ENCODE measurements at places on chromosomes 16 and 17.

GRCh38 chr17:36934144-36934691 lies 3.1 kb upstream of the LHX1 start:
- DNase-seq, result no peak

GRCh38 chr16:54977211-54977610 lies 46.5 kb downstream of the IRX5 start:
- no peak for DNase-seq

DNA sequence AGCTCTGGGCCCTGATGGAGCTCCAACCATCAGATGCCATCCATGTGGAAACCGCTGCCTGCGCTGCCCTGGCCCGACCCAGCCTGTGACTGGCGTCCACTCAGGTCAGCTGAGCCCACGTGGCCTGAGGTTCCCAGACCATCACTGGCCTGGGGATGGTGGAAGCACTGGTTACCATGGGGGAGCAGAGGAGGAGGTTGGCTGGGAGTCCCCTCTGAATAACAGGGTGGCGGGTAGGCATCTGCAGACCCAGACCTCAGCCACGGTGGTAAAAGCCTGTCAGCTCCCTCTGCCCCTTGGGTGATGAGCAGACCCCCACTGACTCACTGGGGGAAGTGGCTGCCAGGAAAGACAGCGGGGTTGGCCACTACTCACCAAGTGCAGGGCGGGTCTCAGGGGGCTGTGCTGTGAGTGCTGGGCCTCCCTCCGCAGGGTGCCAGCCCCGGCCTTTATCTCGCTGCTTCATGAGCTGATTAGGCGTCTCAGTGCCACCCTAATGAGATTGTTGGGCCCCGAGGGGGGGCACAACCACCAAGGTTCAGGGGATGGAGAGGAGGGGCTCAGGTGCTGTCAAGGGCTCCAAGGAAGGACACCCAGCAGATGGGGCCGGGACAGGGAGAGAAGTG lies at the start of gene PDE6G:
TSS of gene PDE6G (minus strand) at position 425 of the 626 bp plus-strand sequence. CDS start 3,237 bp downstream, outside the sequence.
- DNase-seq, result no peak

DNA sequence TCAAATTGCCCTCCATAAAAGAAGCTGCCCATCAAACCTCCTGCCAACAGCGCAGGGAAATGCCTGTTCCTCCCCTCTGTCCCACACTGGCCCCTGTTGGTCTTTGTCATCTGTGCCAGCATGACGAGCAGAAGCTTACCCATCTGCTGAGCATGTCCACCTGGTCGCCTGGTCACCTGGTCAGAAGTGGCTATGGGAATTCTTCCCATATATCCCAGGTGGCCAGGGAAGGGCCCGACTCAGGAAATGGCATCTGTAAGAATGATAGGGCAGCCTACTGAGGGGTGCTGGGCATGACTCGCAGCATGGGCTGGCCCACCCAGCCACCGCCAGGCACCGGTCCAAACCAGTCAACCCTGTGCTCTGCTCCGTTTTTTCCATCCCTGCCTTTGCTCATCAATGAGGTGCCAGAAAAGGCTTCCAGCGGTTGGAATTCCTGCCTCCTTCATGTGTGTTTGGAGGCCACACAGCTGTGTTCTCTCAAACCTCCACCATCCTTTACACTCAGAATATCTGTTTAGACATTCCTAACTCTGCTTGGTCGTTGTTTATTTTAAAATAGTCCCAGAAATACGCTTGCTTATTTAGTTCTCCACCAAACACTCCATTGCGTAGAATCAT lies 145.2 kb downstream of the CLEC16A start:
- no peak for DNase-seq

- DNase-seq, result no peak
These were observed 50.8 kb upstream of the KLHDC4 start for GRCh38 chr16:87816507-87817100.

DNA sequence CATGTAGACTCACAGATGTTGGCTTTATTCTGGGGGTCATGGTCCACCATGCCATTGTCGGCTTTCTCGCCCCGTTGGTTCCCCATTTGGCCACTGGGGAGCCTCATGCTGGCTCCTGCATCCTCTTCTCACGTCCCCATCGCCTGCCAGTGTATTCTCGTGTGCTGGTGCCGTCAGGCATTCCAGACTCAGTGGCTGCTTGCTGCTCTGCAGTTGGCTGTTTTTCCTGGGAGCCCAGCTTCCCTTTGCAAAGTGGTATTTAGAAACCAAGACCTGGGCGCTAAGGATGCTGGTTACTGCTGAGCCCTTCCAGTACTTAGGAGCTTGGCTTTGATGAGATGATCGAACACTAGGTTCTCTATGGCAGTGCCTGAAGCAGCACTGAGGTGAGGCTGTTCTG lies 19.1 kb downstream of the CRAMP1 start:
- no peak for DNase-seq

- DNase-seq, result no peak
These were observed 62.9 kb downstream of the LMF1 start for GRCh38 chr16:907842-908241.

DNA sequence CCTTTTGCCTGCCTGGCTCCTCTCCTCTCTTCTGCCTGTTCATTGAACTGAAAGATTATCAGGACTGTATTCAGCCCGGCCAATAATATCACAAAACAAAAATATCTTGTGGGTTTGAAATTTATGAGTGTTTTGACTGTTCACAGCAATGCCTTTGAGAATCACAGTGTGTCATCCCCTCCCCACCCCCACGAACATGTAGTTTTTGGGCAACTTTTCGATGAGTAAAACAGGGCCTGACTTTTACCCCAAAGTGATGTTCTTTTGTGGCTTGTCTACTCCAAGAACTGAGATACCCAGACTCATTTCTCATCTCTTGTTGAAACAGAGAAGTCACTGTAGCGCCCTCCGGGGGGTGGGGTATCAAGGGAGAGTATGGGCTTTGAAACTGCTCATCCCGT lies 675.7 kb downstream of the WWOX start:
- no peak for DNase-seq

All from GDM1 (cell line).